ENCODE measurements at places on chromosomes 11 and 22.
A peak's percentile ranks its signal among the peaks of the same experiment; 100 is the strongest.

DNA sequence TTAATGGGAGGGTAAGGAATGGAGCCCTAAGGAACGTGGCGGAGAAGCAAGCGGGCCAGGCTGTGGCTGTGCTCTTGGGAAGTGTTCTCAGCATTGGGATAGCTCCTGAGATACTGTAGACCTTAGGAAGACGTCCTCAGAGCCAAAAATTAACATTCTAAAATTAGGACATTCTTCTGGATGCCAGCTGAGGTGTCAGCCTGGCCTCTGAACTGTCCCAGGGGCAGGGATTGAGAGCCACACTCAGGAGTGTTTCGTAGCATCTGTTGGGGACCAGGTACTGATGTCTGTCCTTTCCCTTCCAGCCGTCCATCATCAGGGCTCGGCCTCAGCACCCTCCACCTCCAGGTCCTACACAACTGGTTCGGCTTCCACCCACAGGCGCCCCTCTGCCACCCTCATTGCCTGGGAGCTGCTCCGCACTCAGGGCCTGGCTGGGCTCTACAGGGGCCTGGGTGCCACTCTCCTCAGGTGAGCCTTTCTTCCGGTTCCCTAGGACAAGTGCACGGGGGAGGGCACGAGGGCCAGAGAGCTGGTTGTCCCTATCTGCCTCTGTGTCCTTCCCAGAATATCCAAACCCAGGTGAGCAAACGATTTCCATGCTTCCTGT, 23.6 kb downstream of the SLC25A18 start:
- no peak for DNase-seq

- no peak for DNase-seq
These were observed 3.7 kb upstream of the SIK2 start for GRCh38 chr11:111598559-111598958.

DNA sequence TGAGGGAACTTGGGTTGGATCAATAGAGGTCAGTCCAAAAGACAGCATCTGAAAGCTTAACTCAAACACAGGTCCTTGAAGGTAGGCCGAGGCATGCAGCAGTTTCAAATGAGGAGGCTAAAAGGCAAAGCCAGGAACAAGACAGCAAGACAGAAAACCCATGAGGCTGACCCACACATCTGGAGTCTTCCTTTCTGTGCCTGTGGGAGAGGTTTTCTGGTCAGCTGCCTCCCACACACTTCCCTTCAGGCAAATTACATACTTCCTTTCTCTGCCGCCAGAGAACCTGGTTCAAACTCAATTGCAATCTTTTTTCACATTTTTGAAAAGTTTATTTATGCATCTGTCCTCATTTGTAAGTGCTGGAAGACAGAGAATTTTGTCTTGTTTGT, 29.8 kb upstream of the CRTAM start:
- DNase-seq = no peak

DNA sequence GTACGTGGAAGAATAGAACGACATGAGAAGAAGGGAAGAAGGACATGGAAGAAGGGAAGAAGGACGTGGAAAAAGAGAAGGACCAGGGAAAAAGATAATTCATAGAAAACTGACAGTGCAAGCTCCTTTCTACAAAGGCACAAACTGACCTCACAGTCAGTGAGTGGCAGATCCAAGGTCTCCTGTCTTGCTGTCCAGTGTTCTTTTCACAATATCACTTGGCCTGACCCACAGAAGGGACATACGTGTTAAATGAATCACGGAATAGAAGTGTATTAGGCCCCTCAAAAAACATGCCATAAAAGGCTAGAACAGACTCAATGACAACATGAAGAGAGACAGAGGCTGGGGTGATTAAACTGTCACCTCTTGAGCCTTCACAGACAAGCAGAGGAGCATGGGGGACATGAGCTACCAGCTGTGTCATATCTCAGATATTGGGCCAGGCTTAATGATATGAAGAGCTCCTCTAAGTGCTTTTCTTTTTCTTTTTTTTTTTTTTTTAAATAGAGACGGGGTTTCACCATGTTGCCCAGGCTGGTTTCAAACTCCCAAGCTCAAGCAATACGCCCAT, 4.6 kb downstream of the ASCC2 start:
- no peak for DNase-seq

DNA sequence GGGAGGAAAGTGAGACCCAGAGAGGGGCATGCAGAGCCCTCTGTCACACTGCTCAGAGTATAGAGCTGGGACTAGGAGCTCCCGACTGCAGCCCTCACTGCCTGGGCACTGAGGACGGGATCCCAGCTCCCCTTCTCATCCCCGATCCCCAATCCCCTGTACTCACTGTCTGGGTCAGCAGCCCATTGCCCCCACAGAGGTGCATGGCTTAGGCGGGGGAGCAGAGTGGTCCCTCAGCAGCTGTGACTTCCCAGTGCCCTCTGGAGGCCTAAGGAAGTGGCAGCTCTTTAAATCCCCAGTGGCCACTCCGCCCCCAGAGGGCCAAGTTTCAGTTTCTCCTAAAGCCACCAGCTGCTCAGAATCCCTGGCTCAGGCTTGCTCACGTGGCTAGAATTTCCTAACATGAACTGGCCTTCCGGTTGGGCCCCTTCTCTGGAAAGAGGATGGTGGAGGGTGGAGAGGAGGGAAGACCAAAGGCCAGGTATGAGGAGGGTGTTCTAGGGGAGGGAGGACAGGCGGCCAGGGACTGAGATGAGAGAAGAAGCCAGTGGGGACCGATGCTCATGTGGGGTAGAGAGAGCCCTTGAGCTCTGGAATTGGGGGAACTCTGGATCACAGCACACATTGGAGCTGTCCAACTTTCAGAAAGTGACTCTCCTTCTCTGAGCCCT, at the start of gene BATF2:
TSS of gene BATF2 (minus strand) at position 262 of the 671 bp plus-strand sequence. CDS start at position 205, 57 bp downstream.
- DNase-seq = peak; percentile 80

DNA sequence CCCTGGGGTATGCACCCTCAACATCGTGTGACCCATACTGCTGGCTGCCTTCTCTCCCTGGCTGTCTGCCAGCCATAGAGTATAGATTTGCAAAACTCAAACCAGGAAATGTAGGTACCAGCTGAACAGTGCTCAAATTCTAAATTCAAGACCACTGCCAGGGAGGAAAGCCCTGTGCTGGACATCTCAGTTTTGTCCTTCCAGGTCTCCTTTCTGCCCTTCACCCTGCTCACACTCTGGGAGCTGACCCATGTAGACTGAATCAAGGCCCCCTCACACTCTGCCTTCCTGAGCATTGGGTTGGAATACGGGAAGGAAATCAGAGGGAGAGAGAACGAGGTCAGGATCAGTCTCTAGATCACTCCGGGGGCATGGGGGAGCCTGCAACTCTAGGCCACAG, 12.4 kb upstream of the DRD2 start:
- no peak for DNase-seq

DNA sequence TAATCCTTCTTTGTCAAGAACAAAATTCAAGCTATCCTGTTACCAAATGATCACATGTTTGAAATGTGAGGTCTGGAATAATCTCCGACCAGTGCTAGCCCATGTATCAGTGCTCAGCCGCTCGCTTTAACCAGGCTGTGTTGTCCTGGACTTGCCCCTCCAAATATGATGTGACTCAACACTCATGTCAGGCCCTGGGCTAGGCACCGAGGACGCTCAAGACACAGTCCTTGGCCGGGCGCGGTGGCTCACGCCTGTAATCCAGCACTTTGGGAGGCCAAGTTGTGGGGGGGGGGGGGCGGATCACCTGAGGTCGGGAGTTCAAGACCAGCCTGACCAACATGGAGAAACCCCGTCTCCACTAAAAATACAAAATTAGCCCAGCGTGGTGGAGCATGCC, 54.1 kb upstream of the WNT7B start:
- DNase-seq = no peak

- peak; percentile 62 for DNase-seq
These were observed 58.2 kb downstream of the ACER3 start for GRCh38 chr11:76918941-76919386.

DNA sequence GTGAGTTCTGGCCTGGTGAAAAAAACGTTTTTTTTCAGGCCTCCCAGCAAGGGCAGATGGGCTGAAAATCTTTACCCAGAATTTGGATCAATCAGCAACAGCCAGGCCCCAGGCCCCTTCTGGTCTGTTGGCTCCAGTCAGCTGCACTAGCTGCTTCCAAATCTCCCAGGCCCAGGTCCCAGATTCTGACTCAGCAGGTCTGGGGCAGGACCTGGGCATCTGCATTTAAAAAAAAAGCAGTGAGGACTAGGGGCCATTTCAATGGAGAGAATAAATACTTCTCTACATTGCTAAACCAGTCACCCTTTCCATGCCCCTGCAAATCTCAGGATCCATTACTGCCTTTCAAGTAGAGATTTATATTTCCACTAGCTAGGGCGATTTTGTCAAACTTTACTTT, 4.3 kb downstream of the SLC15A3 start:
- no peak for DNase-seq

DNA sequence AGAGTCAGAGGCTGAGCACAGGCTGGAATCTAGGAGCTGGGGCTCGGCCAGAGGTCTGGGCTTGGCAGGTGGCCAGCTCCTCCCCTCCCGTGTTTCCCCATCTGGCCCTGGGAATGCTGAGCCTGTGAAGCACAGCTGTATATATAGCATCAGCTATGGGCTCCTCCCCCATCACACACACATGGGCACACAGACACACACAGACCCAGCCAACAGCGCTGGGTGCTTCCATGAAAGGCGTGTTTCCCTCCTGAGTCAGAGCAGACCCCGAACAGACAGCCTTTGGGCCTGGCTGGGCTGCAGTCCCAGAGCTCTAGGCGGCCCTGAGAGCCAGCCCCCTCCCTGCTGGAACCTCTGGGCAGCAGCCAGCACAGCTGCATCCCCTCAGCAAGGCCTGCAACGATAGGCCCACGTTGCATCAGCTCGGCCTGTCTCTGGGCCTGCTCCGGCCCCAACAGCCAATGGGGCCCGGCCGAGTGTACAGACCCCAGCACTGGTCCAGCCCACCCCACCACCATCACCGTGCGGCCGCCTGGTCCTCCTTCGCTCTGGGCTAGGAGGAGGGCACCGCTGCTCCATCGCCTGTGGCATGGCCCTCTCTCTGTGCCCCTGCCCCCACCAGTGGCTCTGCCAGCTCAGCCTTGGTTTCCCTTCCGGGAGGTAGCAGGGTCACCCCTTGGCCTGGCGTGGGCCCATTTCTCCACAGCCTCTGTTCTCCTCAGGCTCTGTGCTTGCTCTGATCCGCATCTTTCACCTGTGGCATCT, 7.6 kb upstream of the SERPINH1 start:
- DNase-seq = no peak

DNA sequence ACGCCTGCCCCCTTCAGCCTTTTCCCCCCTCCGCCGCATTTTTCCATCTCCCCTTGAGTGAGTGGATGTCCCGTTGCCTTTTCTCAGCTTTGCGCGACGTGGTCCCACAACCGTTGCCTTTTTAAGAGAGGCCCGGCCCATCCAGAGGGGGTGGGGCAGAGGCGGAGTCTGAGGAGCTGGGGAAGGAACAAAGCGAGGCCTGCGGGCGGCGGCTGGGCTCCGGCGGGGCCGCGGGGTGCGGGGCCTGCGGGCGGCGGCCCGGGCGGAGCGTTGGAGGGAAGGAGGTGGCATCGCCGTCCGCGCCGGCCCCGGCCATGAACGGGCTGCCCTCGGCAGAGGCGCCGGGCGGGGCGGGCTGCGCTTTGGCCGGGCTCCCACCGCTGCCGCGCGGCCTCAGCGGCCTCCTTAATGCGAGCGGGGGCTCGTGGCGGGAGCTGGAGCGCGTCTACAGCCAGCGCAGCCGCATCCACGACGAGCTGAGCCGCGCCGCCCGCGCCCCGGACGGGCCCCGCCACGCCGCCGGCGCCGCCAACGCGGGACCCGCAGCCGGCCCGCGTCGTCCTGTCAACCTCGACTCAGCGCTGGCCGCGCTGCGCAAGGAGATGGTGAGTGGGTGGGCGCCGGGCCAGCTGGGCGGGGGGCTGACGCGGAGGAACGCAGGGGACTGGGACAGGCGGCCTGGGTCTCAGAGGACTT, at the start of gene FAM89B:
TSS of gene FAM89B (plus strand) at position 183 of the 696 bp plus-strand sequence. CDS start at position 315, 132 bp downstream.
- DNase-seq = peak; percentile 77

- no peak for DNase-seq
These were observed 14.0 kb downstream of the PANX1 start for GRCh38 chr11:94142308-94143281.
